ENCODE measurements at places on chromosomes 6 and 20.

- no peak for DNase-seq
Observed at GRCh38 chr20:10110151-10110550, 75.4 kb downstream of the ANKEF1 start.

DNA sequence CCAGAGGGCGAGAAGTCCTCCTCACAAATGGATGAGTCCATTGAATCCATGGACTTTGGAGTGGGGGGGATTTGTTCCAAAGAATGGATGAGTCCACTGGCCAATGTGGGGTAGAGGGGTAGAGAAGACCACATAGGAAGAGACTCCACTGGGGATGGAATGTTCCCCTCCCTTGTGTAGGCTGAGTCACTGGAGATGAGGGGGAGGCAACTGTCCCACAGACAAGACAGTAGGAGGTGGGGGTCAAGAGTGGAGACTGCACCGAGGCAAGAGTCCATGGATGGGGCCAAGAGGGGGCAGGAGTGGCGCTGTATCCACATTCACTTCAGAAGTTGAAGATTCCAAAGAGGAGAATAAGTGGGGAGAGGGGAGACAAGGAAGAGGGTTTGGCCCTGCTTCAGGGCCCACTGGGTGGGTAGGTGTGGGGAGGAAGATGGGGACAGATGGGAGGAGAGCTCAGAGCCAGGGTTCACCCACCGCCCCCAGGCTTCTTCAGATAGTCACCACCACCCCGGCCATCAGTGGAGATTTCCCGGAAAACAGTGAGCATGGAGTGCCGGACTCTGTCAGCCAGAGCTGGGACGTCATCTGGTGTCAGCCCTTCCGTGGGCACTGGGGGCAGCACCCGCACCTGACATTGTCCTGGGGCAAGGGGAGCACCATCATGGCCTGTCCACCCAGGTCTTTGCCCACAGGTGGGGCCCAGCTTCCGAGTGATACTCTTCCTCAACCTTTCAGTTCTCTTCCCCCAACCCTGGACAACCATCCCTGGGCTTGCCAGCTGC lies 4.6 kb downstream of the EGFL8 start:
- no peak for DNase-seq

DNA sequence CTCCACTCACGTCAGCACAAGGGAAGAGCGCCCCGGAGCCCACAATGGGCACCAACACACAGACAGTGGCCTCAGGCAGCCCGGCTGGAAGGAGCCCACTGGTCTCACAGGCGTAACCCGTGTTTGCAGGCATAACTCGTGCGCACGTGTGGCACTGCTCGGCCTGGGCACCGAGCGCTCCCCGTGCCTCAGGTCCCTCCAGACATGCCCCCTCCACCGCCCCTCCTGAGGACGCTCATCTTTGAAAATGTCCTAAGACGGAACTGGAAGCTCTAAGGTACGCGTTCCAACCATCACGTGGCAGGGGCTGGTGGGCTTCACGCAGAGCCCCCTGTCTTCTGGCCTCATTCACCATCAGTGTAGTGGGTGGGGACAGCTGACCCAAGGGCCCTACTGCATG lies 44.6 kb downstream of the SSR1 start:
- no peak for DNase-seq

DNA sequence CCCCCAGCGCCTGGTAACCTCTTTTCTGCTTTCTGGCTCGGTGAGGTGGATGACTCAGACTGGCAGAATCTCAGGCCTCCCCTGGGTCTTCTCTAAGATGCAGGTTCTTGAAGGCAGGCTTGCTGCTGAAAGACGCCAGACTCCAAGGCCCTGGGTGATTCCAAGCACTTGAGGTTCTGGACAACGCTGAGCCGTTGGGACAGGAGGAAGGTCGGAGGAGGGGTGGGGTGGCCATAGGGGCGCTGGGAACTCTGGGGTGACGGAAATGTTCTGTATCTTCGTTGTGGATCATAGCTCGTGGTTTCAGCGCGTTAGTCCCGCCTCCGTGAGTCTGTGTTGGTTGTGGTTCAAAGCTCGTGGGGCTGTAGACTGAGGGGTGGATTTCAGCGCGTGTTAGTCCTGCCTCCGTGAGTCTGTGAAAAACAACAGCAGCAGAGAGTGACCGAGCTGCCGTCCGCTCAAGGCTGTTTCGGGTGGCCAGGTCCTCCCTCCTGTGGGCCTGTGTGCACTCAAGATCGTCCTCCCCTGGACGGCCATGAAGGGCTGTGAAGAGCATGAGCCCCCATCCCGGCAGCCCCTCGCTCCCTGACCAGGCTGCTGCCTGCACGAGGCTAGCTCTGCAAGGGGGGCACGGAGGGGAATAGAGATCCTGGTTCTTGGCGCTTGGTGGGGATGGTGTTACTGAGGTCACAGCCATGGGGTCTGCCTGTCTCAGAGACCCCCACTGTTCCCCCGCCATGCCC lies 7.7 kb downstream of the NTSR1 start:
- no peak for DNase-seq

DNA sequence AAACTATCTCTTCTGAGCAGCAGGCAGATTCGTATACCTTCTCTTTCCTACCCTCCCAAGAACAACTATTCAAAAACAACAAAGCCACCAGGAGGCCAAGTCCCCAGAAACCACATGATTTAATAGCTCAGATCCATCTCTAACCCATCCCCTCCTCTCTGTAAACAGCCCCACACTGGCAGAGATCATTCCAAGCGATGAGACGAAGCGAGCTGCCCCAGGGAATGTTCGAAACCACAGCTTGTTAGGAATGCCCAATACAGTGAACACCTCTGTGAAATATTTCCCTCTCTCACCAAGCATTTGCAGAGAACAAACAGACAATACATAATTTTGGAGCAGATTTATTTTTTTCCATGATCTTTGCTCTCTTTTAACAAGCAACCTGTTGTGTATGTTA lies 231.8 kb downstream of the SOD2 start:
- peak; percentile 25 for DNase-seq

DNA sequence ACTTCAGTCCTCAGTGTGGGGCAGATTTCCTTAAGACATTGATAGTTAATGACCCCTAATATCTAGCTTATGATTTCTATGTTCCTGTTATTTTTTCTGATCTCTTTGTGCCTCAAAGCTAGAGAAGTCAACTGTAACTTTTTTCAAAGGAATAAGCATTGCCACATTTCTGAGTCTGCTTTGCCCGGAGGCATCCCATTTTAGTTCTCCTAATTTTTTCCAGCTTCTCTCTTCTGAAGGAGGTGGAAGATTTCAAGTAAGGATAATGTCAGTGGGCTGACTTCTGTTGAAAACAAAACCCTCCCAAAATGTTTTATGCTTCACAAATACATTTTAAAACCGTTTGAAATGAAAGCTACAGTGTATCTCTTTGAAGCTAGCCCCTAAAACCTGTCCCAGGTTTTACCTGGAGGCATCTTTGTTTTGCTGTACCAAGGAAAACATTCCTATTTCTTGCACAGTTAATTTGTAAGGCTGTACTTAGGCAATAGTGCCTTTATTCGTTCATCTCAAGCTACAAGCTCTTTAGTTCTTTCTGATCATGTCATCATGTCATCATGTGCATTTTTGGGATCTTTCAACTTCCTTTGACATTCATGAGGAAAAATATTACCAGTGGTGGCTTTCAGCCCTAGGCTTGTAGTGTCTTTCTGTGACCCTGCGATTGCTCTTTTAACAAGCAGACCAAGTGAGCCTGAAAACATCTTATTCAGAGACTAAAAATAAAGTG lies 45.7 kb downstream of the TSPYL4 start:
- no peak for DNase-seq

DNA sequence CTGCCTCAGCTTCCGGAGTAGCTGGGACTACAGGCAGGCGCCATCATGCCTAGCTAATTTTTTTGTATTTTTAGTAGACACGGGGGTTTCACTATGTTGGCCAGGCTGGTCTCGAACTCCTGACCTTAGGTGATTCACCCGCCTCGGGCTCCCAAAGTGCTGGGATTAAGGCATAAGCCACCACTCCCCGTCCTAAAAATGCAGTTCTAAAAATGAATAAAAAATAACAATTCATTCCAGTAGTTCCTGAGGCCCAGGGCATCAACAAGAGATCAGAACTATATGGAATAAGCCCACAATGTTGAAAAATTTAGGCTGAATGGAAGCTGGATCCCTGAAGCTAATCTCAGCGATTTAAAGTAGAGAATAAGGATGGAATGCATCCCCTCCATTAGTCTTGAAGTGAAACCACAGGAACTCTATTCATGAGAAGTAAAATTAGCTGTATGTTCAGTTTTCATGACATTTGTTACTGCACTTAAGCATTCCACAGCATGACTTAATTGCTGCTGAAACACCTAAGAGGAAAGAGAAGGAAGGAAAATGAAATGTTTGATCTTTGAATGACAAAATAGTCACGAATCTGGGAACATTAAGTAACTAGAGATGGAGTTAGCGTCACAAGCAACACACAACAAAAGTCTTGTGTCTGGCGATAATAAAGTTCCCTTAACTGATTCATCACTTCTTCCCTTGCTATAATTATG lies 80.4 kb upstream of the RIPOR2 start:
- peak; percentile 50 for DNase-seq

- DNase-seq = no peak
Observed at GRCh38 chr6:139082370-139082769, 52.5 kb upstream of the HECA start.

DNA sequence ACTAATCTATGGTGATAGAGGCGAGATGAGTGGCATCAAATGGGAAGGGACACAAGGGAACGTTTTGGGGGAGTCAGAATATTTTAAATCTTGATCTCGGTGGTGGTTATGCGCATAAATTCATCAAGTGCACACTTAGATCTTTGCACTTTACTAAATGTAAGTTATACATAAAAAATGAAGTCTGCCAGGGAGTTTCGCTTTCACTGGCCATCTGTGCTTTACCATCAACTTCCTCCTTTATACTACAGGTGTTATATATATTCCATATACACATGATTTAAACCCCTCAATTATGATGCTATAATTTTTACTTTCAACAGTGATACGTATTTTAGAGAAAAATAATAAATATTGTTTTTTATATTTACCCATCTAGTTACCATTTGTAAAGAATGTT lies 97.6 kb upstream of the AKIRIN2 start:
- no peak for DNase-seq

DNA sequence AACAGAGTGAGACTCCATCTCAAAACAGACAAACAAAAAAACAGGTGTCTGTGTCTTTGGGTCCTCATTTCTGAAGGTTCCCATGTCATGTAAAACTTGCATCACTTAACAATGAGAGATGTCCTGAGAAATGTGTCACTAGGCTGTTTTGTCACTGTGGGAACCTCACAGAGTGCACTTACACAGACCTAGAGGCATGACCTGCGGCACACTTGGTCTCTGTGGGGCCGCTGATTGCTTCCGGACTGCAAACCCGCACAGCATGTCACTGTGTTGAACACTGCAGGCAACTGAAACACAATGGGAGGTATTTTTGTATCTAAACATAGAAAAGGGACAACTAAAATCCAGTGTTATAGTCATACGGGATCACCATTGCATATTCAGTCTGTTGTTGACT lies 42.3 kb upstream of the TMEM181 start:
- DNase-seq = no peak

DNA sequence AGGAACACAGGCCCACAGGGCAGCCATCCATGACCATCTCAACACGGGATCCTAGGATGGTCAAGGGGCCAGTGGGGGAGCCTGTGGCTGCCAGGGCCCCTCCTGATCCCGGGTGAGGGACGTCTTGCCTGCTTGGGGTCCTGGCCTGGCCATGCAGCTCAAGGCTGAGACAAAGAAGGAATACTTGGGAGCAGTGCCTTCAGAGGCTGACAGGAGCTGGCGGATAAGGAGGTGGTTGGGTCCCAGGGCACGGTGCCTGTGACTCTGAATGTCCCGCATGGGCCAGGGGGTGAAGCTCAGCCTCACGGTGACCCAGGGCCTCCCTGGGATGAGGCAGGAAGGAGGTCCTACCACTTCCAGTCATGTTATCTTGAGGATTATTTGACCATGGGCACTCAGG lies 95.2 kb downstream of the SMOC2 start:
- no peak for DNase-seq

DNA sequence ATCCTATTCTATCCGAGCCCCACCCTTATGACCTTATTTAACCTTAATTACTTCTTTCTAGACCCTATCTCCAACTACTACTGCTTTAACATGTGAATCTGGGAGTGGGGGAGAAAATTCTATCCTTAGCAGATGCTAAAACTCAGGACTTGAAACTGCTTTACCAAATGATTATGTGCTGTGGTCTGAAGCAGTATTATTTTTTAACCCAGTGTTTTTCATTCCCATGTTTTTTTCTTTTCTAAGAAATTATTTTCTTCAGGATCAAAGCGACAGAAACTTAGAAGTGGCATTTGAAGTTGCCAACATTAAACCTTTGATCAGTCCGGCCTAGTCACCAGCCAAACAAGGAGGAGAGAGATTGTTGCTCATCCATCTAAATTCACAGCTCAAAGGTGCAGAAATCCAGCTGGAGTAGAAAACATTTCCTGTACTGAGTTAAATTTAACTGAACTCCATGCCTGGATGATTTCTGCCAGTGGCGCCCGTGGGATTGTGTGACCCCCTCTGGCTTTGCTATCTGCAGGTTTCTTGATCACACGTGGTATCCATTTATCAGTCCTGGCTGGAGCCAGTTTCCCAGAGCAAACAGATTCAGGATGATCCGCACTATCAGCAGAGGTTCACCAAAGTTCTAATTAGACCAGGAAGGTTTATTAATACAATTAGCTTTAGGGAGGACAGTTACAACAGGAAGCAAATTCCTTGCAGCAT lies 300.5 kb downstream of the PLCB1 start:
- DNase-seq = no peak

- DNase-seq = peak; percentile 21
Observed at GRCh38 chr20:33561692-33562601, 72.1 kb downstream of the CBFA2T2 start.

- DNase-seq = no peak
Observed at GRCh38 chr6:95815389-95816056, 200.3 kb upstream of the FUT9 start.
